ENCODE measurements at places on chromosomes 3 and 15. TPM values are rescaled to one million over a fixed set of nuclear protein-coding genes. Genes with fewer than 3 reads are reported as not detected.

The STRIT1 gene
- total RNA-seq: not detected

The CHCHD4 gene
- 1.9 TPM for total RNA-seq

The TMEM158 gene
- not detected for total RNA-seq

The CFAP44 gene
- 1.6 TPM for total RNA-seq

DNA sequence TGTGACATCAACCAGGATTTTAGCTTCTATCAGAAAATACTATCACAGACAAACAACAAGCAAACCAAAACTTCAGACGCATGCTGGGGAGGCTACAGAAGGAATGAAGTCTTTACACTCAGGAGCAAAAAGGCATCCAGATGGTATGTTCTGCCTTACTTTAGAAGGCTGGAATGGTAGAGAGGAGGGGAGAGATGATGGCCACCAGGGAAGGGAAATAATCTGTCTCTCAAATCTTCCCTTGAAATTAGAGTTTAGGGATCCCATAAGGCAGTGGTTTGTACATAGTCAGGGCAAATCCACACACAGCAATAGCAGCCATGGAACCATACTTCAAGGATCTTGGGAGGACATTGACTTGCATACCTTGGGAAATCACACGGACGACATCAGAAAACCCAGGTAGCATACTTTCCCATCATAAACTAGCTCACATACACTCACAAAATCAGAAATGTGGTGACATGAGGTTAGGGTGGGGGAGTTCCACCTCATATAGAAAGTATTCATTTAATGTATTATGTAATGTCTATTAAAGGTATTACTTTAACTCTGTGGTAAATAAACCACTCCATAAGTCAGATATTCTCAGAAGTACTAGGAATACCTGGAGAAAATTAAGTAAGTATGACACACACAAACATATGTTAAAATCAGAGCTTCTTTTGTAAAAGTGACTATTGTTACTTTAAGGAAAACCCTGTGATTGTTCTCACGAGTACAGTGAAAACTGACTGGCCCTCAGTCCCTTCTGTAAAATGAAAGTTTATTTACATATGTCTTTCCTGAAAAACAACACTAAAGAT, 9.4 kb downstream of the BTLA start:
- H3K4me3 ChIP-seq: no peak overlapping the region
- DNase-seq: no peak
- no peak overlapping the region for H3K27ac ChIP-seq
- no peaks in the 10 kb centered on the region for H3K4me1 ChIP-seq
- no peaks in the 10 kb centered on the region for H3K36me3 ChIP-seq

DNA sequence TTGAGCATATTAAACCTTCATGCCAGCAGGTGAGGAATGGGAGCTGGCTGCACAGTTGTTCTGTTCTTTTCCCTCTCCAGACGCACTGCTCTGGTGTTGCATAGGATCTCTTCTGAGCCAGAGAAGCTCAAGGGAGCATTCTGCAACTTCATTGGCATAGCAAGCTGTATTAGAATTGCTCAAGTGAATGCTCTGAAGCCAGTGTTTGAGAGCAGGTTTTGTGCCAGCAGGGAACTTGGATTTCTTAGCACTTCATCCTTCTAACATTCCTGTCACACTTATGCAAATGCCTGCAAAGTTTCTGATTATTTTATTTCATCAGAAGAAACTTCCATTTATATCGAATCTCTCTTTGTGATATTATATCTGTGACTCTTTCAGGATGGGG, 366.6 kb downstream of the AGBL1 start:
- DNase-seq: no peak
- no peak overlapping the region for H3K4me3 ChIP-seq
- no peak overlapping the region for H3K27ac ChIP-seq
- H3K36me3 ChIP-seq: no peaks in the 10 kb centered on the region

DNA sequence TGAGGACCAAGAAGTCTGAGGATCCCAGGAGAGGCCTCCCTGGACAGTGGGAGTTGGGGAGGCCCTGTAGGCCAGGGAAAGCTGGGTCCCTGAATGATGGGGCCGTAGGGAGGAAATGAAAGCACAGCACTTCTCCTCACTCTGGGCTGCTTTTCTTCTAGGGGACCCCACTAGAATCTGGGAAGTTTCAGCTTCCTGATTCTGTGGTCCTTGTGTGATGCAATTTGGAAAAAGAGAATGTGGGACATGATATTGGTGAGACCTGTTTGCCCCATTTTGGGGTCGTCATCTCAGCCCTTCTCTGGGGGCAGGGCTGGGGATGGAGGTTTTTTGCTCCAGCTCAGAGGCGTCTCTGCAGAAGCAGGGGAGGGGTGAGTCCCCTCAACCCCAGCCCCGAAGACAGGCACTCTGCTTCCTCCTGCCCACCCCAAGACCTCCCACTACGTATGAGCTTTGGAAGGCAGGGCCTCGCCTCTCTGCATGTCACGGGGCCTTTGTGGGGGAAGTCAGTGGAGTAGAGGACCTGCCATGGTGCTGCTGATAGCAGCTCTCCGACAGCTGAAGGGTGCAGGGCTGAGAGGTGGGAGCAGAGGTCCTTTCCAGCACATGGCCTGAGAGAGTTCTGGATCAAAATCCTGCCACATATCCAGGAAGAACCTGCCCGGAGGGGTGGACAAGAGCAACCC, 1.5 kb upstream of the SNX22 start:
- peaks cover 17% of the 10 kb centered on the region for H3K27me3 ChIP-seq
- peaks cover 26% of the 10 kb centered on the region for H3K4me1 ChIP-seq
- H3K4me3 ChIP-seq: no peak overlapping the region

GRCh38 chr3:171129827-171130226, 103.3 kb upstream of the SLC2A2 start:
- no peak for DNase-seq
- peaks cover 4% of the 10 kb centered on the region for H3K36me3 ChIP-seq
- H3K27ac ChIP-seq: no peak overlapping the region
- H3K4me1 ChIP-seq: no peaks in the 10 kb centered on the region

DNA sequence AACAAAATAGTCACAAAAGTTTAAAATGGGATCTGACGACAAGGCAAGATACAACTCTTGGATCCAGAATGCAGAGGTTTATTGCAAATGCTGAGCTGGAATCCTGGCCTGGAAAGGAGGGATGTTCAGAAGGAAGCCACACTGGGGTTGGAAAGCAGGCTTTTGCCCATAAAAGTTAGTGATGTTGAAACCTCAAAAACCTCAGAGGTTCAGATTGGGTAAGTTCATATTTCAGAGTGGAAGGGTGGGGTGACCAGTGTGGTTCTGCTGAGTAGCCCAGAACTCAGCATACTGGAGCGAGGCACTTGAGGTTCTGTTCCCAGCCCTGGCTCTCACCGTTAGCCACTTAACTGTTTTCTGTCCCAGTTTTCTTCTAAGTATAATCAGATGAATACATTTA, 114.0 kb upstream of the OSTN start:
- no peaks in the 10 kb centered on the region for H3K36me3 ChIP-seq
- no peaks in the 10 kb centered on the region for H3K4me1 ChIP-seq
- H3K27me3 ChIP-seq: no peaks in the 10 kb centered on the region

DNA sequence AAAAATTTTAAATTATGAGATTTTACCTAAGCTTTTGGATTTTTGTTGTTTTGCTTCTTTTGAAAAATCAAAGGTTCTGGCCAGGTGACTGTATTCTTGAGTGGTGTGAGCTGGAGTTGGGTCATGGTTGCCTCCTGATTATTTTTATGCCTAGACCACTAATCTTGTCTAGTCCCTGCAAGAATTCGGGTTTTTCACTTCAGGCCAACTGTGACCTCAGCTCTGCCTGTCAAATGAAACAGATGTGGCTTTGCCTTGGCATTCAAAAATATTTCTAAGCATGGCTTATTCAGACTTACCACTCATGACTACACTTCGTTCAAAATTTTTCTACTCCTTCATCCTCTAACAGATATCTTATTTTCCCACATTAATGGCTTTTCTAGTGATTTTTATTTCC, 25.4 kb upstream of the CDV3 start:
- H3K36me3 ChIP-seq: no peaks in the 10 kb centered on the region
- DNase-seq: no peak
- H3K4me1 ChIP-seq: no peaks in the 10 kb centered on the region
- H3K27me3 ChIP-seq: no peaks in the 10 kb centered on the region
- H3K4me3 ChIP-seq: no peak overlapping the region

DNA sequence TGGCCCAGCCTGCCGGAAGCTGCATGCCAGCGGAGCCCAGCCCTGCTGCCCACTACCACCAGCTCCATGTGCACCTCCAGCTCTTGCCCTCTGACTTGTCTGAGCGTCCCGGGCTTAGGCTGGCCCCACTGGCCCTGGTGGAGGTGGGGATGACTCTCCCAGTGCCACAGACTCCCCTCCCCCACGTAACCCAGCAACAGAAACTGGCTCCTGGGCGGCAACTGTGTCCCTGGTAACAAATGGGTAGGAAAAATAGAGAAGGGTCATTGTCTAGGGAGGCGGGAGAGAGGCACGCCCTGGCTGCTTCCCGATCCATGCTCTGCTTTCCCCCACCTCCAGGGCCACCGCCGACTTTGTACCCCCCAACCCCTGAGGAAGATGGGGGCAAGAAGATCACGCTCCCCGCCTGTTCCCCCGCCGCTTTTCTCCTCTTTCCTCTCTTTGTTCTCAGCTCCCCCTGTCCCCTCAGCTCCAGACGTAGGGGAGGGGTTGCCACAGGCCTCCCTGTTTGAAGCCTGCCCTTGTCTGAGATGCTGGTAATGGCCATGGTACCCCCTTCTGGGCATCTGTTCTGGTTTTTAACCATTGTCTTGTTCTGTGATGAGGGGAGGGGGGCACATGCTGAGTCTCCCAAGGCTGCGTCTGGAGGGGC, 10.8 kb upstream of the SEMA3B start:
- H3K36me3 ChIP-seq: peaks cover 47% of the 10 kb centered on the region
- H3K27me3 ChIP-seq: no peaks in the 10 kb centered on the region
- H3K4me3 ChIP-seq: no peak overlapping the region
- no peak for DNase-seq

DNA sequence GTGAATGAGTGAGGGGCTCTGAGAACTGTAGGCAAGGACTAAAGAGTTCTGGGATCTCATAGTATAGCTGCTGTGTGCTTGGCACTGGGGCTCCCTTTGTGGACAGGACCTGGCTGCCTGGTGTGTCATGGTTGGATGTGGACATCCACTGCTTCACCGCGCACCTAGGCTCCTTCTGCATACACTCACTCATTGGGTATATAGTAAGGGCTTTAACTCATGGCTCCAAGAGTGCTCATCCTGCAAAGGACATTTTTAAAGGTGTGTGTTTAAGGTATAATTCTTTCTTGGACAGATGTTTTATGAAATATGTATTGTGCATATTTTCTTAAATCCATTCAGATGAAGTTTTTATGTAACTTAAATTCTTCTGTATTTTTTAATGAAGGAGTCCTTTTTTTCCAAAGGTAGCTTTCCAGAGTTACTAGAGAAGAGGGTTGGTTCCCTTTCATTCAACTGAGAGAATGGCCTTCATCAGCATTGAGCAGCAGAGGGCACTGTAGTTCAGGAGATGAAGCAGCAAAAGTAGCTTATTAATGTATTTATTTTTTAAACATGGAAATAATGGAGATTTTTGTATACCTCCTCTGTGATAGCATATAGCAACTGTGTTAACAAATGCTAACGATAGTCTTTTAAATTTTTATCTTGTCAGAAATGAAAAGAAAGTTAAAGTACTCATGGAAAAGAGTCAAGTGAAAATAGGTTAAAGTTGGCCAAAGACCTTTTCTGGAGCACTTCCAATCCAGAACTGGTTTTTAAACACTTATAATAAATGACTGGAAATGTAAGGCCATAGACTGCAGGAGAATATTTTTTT, 25.2 kb downstream of the OXNAD1 start:
- no peaks in the 10 kb centered on the region for H3K27me3 ChIP-seq
- H3K4me3 ChIP-seq: no peak overlapping the region
- H3K36me3 ChIP-seq: no peaks in the 10 kb centered on the region
- no peak overlapping the region for H3K27ac ChIP-seq
- H3K4me1 ChIP-seq: no peaks in the 10 kb centered on the region

GRCh38 chr3:158368271-158368670, 202.7 kb upstream of the MLF1 start:
- H3K36me3 ChIP-seq: no peaks in the 10 kb centered on the region
- H3K4me1 ChIP-seq: no peaks in the 10 kb centered on the region
- no peaks in the 10 kb centered on the region for H3K27me3 ChIP-seq
- DNase-seq: no peak
- no peak overlapping the region for H3K4me3 ChIP-seq
- H3K27ac ChIP-seq: no peak overlapping the region

DNA sequence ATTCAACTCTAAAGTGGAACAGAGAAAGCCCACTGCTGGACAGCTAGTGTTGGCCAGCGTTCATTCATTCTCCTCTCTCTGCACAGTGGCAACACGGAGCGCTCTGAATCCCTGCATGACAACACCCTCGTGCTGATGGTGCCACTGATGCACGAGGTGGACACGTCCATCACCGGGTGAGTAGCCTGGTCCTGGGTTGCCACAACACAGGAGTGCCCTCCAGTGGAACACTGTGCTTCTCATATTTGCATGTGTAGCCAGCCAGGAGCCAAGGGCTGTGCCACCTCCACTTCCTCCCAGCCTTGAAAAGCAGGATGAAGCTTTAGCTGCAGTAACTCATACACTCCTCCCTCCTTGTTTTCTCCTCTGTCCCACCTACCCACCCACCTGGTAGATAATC, 120.0 kb upstream of the CTDSPL start:
- no peak overlapping the region for H3K4me3 ChIP-seq
- H3K4me1 ChIP-seq: peaks cover 13% of the 10 kb centered on the region
- H3K27me3 ChIP-seq: no peaks in the 10 kb centered on the region

- H3K27me3 ChIP-seq: no peaks in the 10 kb centered on the region
- DNase-seq: no peak
- no peaks in the 10 kb centered on the region for H3K36me3 ChIP-seq
- H3K4me1 ChIP-seq: no peaks in the 10 kb centered on the region
Observed at GRCh38 chr3:107897471-107898061, 193.3 kb downstream of the CD47 start.

GRCh38 chr15:50685191-50685975, 1.2 kb downstream of the TRPM7 start:
- no peak for DNase-seq
- H3K4me3 ChIP-seq: peak overlapping the region; percentile 80
- H3K27me3 ChIP-seq: no peaks in the 10 kb centered on the region
- peaks cover 21% of the 10 kb centered on the region for H3K4me1 ChIP-seq
- H3K36me3 ChIP-seq: no peaks in the 10 kb centered on the region

GRCh38 chr3:69880069-69880640, 119.4 kb upstream of the SAMMSON start:
- H3K36me3 ChIP-seq: no peaks in the 10 kb centered on the region
- no peak for DNase-seq
- no peaks in the 10 kb centered on the region for H3K4me1 ChIP-seq
- no peak overlapping the region for H3K27ac ChIP-seq
- H3K4me3 ChIP-seq: no peak overlapping the region
- no peaks in the 10 kb centered on the region for H3K27me3 ChIP-seq

DNA sequence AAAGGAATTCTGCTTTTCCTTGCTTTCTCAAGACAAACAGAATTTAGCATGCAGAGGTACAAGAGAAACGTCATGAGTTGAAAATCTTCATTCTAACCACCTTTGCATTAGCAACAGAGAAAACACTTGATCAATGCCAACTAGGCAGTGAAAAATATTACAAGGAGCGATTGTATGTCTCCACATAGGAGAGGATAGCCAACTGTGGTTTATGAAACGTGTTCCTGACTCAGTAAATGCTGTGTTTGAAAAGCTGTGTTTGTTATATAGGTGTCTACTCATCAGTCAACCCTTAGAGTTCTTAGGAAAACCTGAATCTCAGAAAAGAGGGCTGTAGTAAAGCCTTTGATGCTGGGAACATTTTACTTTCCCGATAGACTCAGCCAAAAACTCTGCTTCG, 102.4 kb downstream of the FRMD4B start:
- no peak overlapping the region for H3K4me3 ChIP-seq
- H3K27me3 ChIP-seq: no peaks in the 10 kb centered on the region
- DNase-seq: no peak
- no peaks in the 10 kb centered on the region for H3K36me3 ChIP-seq
- H3K4me1 ChIP-seq: no peaks in the 10 kb centered on the region
- no peak overlapping the region for H3K27ac ChIP-seq

- no peaks in the 10 kb centered on the region for H3K27me3 ChIP-seq
- H3K27ac ChIP-seq: no peak overlapping the region
- H3K4me3 ChIP-seq: no peak overlapping the region
- DNase-seq: no peak
- H3K36me3 ChIP-seq: no peaks in the 10 kb centered on the region
Observed at GRCh38 chr15:100708916-100709315, 106.5 kb downstream of the ASB7 start.

Measured in ascending aorta (tissue), 2 donors.